ENCODE measurements at places on chromosomes 2 and 18. TPM values are rescaled to one million over a fixed set of nuclear protein-coding genes. Genes with fewer than 3 reads are reported as not detected.

CNGA3 gene
- not detected for total RNA-seq

GAREM1 gene
- total RNA-seq = not detected

TRABD2A gene
- total RNA-seq = 11.3 TPM

MYCN gene
- not detected for total RNA-seq

ELOA2 gene
- not detected for total RNA-seq

RNMT gene
- total RNA-seq = 57.8 TPM

NTSR2 gene
- total RNA-seq = not detected

NEUROD1 gene
- total RNA-seq = not detected

RUFY4 gene
- total RNA-seq = not detected

ST8SIA3 gene
- total RNA-seq = not detected

LYG2 gene
- total RNA-seq = not detected

UGT1A4 gene
- total RNA-seq = not detected

SLC4A5 gene
- total RNA-seq = 9.7 TPM

CD28 gene
- total RNA-seq = 0.10 TPM

CCDC148 gene
- total RNA-seq = not detected

TMEM131 gene
- 102 TPM for total RNA-seq

B3GNT7 gene
- total RNA-seq = 14.3 TPM

ST6GAL2 gene
- not detected for total RNA-seq

DSC3 gene
- not detected for total RNA-seq

SERPINB10 gene
- total RNA-seq = not detected

IHH gene
- 0.22 TPM for total RNA-seq

CXCR1 gene
- 0.12 TPM for total RNA-seq

CMPK2 gene
- 2.9 TPM for total RNA-seq

NPAS2 gene
- total RNA-seq = not detected

SULT1C2 gene
- not detected for total RNA-seq

BCL11A gene
- total RNA-seq = 383 TPM
